SW 1271 (cell line): ENCODE measurements at places on chromosomes 5 and 9.

DNA sequence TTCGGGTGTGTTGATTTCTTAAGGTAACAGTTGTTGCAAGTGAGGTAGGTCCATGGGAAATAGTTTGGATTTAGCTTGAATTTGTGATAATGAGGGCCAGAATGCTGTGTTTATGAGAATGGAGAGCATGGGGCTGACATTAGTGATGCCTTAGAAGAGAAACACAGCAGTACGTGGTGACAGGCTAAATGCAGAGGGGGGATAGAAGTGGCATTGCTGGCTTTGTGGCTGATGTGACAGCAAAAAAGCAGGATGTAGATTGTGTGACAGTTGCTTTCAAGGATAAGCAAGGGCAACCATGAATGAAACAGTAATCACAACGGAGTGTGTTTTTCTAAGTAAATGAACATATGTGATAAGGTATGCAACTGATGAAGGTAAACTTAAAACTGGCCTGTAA lies 103.4 kb upstream of the SGCD start:
- DNase-seq, result no peak

GRCh38 chr5:87686018-87686417 lies 273.3 kb upstream of the CCNH start:
- DNase-seq, result no peak

DNA sequence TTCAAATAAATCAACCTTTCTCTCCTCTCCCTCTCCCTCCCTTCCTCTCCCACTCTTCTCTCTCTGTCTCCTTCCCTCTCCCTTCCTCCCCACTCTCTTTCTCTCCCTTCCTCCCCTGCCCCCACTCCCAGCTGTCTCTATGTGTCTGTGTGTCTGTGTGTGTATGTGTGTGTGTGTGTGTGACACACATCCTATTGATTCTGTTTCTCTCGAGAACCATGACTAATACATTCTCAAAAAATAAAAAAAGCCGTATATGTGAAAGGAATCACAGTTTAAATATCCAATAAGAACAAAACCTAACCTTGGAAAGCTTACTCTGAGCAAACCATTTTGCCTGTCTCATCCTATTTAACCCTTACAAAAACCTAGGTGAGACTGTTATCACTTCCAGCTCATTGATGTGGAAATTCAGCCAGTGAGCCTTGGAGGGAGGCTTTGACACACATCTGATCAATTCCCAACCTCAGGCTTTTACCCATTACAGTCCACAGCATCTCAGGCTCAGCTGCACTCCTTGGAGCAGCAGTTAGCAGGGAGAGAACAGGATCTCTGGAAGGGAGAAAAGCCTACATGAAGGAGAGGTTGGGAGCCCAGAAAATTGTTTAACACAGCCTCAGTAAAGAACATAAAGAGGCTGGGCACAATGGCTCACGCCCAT lies 8.3 kb downstream of the HSD17B3 start:
- no peak for DNase-seq

DNA sequence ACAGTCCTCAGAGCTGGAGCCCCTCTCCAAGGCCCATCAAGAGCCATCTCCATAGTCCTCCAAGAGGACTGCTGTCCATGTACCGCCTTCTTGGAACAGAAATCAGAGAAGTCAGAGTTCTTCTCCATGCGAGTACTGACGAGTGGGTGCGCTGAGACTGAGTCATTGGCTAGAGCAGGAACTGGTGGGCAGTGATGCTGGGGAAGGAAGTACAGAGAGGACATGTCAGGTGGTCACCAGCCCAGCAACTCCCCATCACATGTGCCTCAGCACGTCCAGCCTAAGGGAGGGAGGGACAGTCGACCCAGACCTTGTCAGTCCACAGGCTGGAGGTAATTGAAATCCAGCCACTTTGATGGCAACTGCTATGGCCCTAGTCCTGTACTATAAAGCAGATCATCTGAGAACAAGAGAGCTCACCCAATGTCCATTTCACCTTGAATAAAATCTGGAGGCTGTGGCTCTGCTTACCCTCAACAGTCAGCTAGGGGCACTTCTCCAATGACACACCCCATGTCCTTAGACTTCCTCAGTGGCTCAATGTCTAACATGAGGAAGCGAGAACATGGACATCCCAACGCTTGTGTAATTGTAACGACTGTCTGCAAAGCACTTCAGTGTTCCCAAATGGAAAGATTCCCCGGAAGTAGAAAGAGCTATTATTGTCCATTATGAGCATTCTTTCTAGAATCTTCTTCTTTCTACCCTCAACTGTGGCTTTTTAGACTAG lies 15.0 kb upstream of the FBP1 start:
- DNase-seq, result no peak

- no peak for DNase-seq
Measured at GRCh38 chr9:120394058-120394669, 185.8 kb downstream of the CDK5RAP2 start.

DNA sequence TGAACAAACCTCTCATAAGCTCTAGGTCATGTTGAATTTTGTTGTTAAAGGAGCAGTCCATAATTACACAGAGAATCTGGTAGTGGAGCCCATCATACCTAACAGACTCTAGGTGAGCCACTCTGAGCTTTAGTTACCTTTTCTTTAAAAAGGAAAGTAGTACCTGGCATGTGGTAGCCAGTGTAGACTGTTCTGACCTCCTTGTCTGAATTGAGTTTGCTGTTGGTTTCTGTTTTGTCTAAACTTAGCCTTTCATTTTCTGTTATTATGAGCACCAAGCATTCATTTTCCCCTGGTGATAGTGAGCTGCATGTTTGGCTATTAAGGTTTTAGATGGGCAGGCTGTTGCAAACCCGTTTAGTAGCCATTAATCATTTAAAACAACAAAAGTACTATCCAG lies 112.2 kb downstream of the MAST4 start:
- DNase-seq, result no peak

GRCh38 chr5:76660360-76660759 lies 37.2 kb upstream of the F2RL2 start:
- DNase-seq, result no peak

- no peak for DNase-seq
Measured at GRCh38 chr5:92998456-92998855, 582.6 kb downstream of the NR2F1-AS1 start.

- DNase-seq, result no peak
Measured at GRCh38 chr5:177067503-177067902, 19.2 kb upstream of the FGFR4 start.

DNA sequence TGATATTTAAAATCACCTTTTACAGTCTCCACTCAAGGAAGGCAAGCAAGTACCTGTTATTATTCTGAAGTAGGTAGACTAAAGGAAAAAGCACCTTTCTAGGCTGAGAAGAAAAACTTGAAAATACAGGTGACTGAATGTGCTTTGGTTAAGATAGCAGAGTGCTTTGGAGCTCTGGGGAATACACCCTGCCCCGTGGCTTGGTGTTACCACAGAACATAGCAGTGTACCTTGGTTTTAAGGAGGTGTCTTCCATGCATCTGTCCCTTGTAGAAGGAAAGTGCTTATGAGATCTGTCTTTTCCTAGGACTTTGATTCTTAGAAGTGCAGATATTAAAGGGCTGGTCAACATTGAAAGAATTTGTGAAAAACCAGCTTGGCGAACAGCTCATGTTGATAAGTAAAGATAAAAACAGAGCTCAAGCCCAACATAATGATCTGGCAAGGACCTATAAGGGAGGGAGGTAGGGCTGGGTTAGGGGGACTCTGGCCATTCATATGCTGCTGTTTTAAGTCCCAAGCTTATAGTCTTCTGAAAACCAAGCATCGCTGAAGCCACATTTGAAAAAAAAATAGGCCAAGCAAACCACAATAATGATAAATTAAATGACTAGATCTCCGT lies 66.8 kb downstream of the ZNF608 start:
- no peak for DNase-seq

DNA sequence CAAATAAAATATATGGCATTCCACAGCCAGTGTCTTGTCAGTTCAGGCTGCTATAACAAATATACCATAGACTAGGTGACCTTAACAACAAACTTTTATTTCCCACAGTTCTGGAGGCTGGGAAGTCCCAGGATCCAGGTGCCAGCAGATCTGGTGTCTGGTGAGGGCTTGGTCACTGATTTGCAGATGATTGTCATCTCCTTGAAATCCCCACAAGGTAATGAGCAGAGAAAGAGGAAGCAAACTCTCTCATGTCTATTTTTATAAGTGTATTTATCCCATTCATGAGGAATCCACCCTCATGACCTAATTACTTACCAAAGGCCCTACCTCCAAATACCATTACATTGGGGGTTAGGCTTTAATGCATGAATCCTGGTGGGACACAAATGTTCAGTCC lies 663.2 kb downstream of the TLR4 start:
- DNase-seq, result no peak

DNA sequence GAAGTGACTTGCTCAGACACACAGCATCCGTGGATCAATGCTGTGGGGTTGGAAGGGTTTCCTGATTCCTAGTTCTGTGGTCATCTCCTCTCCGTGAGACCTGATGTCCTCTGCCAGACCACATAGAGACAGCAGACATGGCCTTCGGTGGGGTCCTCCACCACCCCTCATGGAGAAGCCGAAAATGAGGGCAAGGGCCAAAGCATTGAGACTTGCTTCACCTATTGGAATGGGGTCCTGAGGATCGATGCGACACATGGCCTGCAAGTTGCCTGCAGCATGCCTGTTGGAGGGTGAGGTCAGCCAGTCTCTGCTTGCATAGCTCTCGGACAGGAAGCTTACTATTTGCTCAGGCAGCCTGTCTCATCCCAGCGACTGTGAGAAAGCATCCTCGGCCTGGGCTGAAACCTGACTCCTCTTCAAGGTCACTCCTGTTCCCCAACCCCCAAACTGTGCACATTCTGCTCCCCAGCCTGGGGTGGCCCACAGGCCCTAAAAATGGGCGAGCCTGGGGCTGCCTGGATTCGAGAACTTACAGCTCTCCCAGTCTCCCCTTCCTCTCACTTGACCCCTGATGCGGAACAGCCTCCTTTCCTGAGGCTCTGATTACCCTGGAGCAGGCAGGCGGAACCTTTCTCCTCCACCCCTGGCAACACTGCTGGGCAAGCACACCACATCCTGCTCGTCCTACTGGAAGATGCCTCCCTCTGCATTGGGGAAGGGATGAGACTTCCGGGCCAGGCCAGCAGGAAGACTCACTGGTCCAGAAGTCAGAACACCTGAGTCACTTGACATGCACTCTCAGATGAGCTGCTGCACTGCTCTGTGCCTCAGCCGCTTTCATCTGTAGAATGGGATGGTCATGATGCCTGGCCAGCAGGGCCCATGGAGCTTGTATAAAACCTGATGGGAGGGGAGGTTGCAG lies 186.9 kb downstream of the RGS3 start:
- no peak for DNase-seq
